NCI-H446 (cell line): ENCODE measurements at places on chromosomes 2 and 18.

- DNase-seq, result peak; percentile 50
Measured at GRCh38 chr2:64730551-64731262, 77.0 kb upstream of the SERTAD2 start.

GRCh38 chr18:32057624-32058165 lies 34.0 kb upstream of the RNF138 start:
- DNase-seq, result no peak

GRCh38 chr2:181054843-181055242 lies 74.4 kb downstream of the UBE2E3 start:
- DNase-seq, result no peak

DNA sequence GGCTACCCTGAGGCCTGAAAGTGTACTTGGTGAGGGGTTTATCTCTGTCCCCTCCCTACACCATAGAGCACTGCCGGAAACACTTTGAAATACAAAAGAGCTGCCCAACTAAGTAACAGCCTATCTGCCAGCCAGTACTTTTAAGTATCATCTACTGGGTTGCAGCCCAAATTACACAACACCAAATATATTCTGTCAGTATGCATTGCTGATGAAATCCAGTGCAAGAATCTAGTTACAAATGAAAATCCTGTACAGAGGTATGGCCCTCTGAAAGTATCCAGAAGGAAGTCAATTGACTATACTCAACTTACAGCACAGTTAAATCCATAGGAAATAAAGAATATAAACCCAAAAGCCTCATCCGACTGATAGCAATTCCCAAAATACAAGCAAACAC lies 280.8 kb downstream of the CCDC85A start:
- DNase-seq, result no peak

- DNase-seq, result no peak
Measured at GRCh38 chr2:108634576-108635160, 84.6 kb upstream of the RANBP2 start.

DNA sequence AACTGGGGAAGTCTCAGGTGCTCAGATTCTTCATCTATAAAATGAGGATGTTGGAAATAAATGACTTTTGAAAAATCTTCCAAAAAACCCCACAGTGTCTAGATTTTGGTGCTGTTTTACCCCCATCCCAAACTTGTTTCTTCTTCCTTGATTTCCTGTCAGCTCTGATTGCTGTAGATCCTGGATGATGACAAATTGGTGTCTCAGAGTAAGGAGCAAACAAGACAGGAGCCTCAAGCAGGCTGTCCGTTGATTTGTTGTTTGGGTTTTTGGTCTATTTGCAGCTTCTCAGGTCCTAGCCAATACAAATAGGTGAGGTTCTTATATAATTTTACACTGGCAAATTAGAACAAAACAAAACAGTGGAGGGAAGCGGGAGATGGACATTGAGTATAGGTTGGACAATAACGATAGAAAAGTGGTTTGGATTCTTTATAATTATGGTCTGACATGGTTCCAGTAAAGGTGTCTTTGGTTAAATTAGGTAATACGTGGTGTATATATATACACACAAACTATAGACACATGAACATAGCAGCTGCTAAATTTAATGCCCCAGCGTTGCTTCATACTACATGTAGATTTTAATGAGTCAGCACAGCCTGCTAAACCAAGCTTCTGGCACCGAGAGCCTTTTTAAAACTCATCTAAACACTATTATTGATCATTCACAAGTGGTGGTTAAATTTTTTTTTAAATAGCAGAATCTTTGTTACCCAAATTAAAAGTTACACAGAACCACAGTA lies 142.5 kb downstream of the FMNL2 start:
- DNase-seq, result no peak

DNA sequence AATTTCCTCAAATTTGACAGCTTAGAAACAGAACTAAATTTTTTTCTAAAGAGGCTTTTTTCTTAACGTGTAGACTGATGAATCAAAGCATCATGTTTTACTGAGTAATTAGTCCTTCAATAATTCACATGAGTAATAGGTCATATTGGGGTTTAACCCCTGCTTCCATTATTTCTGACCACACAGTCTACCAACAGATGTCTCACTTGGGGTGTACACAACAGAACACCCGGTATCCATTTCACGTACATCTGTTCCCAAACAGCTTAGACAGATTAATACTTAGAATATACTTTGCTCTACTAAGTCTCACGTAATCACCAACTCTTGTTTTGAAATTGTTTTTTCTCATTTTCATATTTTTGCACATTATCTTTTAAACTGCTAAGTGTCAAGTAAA lies 14.8 kb downstream of the CERKL start:
- peak; percentile 32 for DNase-seq

- DNase-seq, result no peak
Measured at GRCh38 chr2:167575276-167575675, 672.1 kb downstream of the STK39 start.

DNA sequence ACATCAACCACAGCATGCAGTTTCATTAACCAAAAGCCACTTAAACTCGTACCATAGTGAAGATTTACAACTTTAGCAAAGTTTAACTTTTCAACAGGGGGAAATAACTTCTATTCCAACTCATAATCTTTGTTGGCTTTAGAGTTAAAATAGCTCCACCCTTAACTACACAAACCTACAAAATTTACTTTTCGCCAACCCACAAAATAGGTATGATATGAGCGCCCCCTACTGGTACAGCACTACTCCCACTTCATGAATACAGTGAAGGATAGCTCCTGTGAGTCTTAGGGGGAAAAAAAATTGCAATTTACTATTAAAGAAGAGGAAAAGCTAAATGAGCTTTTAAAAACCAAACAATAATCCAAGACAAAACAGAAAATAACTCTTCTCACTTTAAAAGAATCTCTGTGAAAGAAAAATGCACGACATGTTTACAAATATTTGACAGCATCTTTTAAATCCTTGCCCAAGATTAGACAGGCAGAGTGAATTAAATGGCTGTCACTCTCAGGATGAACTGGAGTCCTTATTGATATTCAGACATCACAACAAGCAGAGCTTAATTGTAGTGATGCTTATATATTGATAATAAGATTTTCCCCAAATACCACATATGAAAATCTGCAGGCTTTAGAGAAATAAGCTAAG lies 32.2 kb downstream of the TMEFF2 start:
- DNase-seq, result peak; percentile 74

DNA sequence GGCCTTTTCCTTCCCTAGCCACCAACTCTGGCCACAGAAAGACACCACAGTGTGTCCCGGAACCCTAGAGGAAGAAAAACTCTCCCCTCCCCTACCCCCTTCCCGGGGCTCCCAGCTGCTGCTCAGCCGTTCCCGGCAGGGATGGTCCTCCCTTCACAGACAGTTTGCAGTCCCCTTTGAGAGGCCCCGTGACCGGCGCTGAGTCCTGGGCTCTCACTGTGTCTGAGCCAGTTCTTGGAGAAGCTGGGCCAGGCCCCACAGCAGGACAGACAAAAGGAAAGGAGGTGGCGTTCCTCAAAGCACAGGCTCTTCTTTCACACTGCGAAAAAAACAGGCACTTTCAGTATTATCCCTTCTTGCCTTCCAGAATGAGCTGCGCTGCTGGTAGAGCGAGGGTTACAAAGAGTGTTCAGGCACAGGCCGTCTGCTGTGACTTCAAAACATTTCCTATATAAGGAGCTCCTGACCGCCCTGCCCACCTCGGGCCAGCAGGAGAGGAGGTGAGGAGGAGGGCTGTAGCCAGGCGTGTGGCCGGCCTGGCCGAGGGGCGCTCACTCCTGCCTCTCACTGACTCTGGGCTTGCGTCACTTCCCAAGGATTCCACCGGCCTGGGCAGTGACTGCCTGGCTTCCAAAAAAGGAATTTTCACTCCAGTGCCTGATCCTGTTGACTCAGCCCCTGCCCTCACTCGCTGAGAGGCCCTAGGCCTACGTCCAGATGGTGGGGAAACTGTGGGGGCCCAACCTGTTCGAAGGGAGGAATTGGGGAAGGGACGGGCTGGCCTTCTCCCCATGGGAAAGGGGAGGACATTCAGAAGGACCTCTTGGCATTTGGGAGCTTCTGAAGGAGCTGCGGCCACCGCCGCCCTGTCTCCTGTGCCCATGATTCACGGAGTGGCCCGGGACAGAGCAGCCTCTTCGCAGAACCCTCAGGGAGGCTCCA lies 24.9 kb downstream of the CIDEA start:
- DNase-seq, result no peak

DNA sequence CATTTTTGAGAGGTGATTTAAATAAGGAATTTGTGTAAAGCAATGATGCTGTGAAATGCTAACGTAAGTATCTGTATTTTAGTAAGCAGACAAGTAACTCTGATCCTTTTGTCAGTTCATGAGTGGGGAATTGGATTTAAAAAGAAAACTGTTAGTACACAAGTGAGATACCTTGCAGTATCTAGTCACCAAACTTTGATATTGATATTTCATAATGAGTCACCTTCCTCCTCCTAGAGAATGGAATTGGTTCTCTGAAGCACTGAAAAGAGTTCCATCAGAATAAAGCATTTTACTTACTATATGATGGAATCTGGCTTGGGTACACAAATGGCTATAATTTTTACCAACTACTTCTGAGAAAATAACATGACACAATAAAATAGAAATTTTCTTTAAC lies 232.2 kb downstream of the ZNF804A start:
- DNase-seq, result no peak
